Lung microvascular endothelial cell (primary cell): ENCODE measurements at places on chromosomes 4 and X.

GRCh38 chr4:168648929-168649328 lies 152.1 kb downstream of the PALLD start:
- DNase-seq: peak; percentile 90

GRCh38 chr4:152540941-152541340 lies 5.0 kb upstream of the FBXW7 start:
- no peak for DNase-seq

DNA sequence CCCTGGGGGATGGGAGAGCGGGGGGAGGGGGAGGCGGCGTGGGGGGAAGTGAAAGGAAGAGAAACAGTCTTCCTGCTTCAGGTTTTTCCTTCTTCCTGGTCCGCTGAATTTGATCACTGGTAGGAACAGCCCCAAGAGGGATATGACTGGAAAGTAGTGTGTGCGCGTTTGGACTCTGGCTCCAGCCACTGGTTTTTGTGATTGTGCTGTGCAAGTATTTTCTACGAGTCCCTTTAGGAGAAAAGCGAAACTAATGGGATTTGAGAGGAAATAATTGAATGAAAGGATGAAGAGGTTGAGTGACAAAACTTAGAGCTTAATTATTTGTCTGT lies 836 bp downstream of the PRRG1 start:
- peak; percentile 52 for DNase-seq

DNA sequence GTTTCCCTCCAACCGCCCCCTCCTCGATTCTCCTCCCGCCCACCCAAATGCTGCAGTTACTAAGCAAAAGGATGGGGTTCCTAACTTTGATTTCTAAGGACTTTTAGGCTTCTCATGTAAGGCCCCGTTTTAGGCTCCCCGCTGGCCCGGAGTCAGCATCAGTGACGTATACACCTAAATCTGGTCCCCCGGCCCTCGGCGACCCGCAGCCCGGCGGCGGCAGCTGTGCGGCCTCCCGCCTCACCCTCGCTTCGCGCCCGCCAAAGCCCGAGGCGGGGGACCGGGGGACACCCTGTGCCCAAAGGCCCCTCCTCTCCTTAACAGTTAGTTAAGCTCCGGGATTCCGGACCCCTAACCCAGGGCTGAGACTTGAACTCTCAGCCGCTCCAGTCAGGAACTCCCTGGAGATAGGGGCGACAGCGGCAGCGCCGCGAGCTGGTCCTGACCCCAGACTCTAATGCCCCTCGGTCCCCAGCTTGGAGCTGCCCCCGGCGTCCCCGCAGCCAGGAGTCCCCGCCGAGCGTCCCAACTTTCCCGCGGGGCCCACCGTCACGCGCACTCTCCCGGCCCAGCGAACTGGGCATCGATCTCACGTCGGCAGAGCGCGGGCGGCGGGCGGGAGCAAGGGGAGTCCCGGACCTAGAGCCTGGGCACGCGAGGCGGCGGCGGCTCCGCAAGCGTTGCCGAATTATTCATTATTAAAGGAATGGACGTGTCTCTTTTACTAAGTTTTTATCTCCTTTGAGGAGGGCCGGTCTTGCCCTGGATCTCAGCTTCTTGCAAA lies 1.5 kb upstream of the NR3C2 start:
- DNase-seq: peak; percentile 51

DNA sequence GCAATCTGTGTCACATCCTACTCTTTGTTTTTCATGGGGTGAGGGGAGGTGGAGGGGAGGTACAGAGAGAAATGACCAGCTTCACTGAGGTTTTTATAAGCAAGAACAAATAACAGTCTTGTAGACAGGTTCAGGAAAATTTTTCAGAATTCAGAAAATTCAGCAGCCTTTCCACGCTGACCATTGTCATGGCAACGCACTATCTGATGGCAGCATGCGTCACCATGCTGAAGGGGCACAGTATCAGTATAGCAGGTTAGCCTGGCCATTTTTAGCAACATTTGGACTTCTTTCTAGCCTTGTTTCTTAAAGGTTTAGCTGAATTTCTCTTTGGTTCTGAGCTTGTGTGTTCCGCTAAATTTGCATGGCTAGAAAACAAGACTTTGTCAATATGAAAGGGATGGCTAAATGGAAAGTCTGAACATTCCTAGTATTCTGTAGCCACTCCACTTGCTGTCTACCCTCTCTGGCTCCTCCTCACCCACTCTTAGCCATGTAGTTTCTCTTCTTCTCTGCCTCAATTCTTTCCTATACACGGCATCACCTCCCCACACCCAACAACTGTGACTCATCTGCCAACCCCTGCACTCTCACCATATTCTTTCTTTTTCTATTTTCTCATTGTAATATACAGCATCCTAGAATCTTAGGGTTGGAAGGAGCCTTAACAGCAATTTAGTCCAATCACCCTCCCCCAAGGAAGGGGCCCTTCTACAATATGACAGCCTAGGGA lies 42.7 kb upstream of the CITED1 start:
- no peak for DNase-seq

DNA sequence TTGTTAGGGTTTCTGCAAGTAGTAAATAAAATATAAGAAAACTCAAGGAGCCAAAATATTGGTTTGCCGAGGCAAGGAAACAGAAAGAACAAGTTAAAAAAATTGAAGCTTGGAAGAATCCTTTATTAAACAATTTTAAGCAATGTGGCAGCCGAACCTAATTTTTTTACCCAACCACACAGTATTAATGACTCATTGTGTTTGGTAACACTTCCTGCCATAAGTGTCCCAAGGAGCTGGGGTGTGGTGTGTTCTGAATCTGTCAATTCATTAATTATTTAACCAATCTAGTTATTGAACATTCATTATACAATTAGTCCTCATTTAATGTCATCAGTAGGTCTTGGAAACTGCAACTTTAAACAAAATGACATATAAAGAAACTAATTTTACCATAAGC lies 19.3 kb upstream of the CPE start:
- DNase-seq: no peak

DNA sequence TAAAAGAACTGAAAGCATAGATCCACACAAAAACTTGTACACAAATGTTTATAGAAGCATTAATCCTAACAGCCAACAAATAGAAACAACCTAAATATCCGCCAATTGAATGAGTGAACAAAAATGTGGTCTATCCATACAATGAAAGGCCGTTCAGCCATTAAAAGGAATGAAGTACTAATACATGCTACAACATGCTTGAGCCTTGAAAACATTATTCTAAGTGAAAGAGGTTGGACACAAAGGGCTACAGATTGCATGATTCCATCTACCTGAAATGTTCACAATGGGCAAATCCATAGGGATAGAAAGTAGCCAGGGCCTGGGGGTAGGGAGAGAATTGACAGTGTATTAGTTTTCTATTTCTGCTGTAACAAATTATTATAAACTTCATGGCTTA lies 169.2 kb downstream of the SPCS3 start:
- no peak for DNase-seq

GRCh38 chr4:100895556-100896197 lies 377.9 kb upstream of the EMCN start:
- DNase-seq: peak; percentile 31

GRCh38 chr4:141759796-141760425 lies 123.5 kb downstream of the IL15 start:
- no peak for DNase-seq

GRCh38 chr4:107900067-107900466 lies 31.3 kb upstream of the CYP2U1 start:
- no peak for DNase-seq

DNA sequence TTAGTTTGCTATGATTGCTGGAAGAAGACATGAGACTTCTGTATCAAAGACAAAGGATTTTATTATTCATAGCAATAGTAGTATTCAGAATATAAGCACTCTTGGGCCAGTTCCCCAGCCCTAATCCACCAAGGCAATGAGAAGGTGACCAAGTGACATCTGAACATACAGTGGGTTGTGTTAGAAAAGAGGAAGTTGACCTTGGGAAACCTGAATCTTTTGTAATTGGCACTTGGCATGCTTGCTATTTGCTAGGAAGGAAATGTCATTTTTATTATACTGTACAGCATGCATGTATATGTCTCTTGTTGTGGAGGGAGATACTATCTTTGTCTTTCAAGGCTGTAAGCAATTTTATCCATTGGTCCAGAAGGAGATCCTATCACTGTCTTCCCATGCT lies 216.1 kb upstream of the FAT1 start:
- DNase-seq: no peak

GRCh38 chr4:118683513-118683912 lies 1.7 kb upstream of the METTL14 start:
- DNase-seq: peak; percentile 10

DNA sequence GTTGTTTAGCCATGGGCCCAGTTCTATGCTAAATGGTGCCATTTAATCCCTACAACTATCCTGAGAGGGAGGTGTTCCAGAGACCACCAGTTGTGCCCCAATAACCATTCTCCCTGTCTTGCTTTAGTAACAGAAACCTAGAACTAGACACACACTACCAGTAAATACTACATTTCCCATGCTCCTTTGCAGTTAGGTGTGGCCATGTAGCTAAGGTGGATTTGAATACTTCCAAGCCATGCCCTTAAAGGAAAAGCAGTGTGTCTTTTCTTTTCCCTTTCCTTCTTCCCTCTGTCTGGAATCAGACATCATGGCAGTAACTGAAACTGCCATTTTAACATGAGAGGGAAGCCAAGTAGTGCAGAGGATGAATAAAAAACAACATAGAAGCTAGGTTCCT lies 90.9 kb upstream of the TMEM33 start:
- DNase-seq: no peak

- no peak for DNase-seq
Measured at GRCh38 chr4:47914926-47915237, 499 bp upstream of the NFXL1 start.

DNA sequence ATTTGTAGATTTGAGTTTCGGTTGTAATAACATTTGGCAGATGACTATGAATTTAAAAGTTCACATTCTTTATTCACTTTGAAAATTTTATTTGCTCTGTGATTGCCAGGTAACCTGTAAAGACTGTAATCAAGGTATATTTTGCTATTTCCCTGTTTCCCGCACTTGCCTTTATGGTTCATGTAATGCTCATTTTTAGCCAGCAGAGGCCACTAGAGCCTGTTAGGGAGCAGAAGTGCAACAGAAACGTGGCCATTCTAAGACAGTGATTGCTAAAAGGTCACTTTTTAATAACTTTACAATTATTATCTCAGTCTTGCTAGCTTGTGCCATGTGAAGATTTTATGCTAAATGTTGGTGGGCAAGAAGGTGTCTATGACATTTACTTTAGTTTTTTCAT lies 12.4 kb downstream of the YIPF6 start:
- peak; percentile 71 for DNase-seq

- no peak for DNase-seq
Measured at GRCh38 chrX:57422289-57422688, 135.8 kb downstream of the FAAH2 start.

- DNase-seq: no peak
Measured at GRCh38 chr4:3498901-3499510, 33.2 kb downstream of the LRPAP1 start.

GRCh38 chrX:16862829-16863228 lies 7.3 kb downstream of the RBBP7 start:
- no peak for DNase-seq

- DNase-seq: no peak
Measured at GRCh38 chr4:24262616-24263015, 321.7 kb downstream of the DHX15 start.

- no peak for DNase-seq
Measured at GRCh38 chr4:40870150-40870549, 120.4 kb downstream of the NSUN7 start.

DNA sequence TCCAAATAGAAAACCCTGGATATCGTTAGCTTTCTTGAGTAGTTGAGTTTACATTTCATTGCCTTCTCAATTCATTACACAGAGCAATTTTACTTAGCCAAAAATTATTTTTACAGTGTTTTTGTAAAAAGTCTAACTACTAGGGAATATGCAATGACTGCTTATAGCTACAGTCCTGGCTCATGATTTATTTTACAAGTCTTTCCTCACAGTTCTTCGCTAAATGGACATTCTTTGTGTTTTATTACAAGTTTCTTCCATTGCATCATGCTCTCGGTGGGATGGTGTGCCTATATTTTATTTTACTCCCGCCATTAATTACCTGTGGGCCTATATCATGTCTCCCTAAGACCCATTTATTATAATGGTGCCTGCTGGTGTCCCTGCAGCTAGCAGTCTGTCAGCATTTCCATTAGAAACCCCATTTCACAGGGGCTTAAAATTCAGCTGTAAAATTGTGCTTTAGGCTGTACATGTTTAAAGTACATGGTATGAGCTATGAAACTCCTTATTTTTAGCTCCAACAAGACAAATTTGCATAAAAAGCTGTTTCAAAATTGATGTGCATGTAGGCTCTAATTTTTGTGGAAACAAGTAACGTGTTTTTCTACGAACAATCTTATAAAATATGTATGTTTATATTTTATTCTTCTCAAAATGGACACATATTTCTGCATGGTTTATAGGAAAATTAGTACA lies 227.4 kb downstream of the SLC7A11 start:
- no peak for DNase-seq

- no peak for DNase-seq
Measured at GRCh38 chr4:187576751-187577150, 418.8 kb upstream of the ZFP42 start.

DNA sequence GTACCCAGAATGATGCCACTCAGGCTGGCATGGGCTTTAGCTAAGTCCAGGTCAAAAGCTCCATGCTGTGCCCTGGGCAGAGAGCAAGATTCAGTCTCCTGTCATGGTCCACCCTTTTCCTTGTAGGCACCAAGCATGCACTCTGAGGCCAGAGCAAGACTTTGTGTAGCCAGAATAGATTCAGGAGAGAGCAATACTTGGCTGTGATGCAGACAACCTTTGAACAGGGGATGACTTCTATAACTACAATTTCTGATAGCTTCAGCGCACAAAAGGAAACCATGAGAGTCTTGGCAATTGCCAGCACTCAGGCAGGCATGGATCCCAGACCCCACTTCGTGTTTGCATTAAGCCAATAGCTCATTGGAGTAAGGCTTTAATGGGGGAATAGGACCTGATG lies 510.6 kb downstream of the RAB28 start:
- DNase-seq: no peak

DNA sequence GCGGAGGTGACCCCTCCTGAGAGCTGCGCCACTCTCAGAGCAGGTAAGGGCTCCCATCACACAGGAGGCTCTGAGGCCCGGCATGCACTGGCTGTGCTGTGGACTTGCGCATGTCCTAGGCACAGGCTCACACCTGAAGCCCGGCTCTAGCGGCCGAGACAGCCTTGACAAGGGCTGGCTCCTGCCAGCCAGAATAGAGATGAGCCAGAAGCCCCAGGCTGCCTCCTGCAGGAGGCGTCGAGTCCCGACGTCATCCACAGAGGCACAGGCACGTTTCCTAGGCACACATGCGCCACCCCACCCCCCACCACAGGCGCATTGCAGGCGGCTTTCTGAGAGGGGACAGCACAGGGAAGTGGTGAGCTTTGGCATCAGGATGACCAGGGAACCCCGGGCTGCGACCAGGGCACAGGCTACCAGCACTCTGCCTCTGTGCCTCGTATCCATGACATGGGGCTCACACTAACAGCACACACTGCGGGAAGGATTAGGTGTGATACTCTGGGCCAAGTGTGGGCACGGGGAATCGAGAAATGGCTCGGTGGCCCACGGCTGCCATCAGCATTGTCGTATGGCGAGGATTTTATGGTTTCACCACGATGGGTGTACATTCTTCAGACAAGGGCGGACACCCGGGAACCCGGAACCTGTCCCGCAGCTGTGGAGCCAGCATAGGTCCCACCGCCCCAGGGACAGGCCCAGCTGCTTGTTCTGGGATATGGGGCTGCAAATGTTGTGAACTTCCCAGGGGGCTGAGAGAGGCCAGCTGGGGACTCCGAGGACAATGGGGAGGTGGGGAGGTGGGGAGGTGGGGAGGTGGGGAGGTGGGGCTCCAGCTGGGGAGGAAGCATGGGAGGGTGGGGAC lies 90.7 kb upstream of the ADRA2C start:
- no peak for DNase-seq

GRCh38 chr4:136383082-136383481 lies 1149.2 kb downstream of the PCDH18 start:
- no peak for DNase-seq
